ENCODE measurements at places on chromosomes 5 and 9. TPM values are rescaled to one million over a fixed set of nuclear protein-coding genes. Genes with fewer than 3 reads are reported as not detected.

Gene MAMDC2
- total RNA-seq, result not detected

Gene C5orf46
- not detected for total RNA-seq

Gene BHMT2
- not detected for total RNA-seq

Gene POU5F2
- 0.97 TPM for total RNA-seq

Gene DAB2
- not detected for total RNA-seq

Gene ZDHHC21
- total RNA-seq, result 7.9 TPM

Gene C1QTNF2
- not detected for total RNA-seq

Gene FLT4
- 0.25 TPM for total RNA-seq

Gene ENTR1
- 62.3 TPM for total RNA-seq

DNA sequence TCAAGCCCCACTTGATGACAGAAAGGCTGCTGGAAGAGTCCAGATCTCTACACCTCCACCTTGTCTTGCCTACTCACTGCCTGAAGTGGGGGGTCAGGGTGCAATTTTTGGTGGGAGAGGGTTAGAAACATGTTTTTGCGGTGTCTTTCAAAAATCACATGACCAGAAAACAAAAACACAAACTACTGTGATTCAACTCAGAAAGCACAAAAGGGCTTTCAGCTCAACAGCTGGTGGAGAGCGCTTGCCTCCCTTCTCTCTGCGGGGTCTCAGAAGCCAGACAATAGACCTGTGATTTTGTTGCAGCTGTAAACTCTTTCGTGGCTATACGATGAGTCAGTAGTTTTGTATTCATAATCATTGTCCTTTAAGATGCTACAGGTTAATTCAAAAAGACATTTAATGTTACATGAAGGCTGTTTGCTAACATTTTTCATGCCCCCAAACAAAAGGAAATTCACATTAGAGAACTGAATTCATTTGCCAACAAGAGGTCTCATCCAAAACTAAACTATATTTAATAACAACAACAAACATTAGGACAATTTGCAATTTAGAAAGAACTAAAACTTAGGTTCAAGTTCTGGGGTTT is 172.6 kb upstream of the RAI14 start:
- no peak overlapping the region for H3K27ac ChIP-seq
- DNase-seq, result no peak
- no peak overlapping the region for H3K4me3 ChIP-seq
- no peaks in the 10 kb centered on the region for H3K36me3 ChIP-seq
- peaks cover 15% of the 10 kb centered on the region for H3K27me3 ChIP-seq
- no peaks in the 10 kb centered on the region for H3K4me1 ChIP-seq

GRCh38 chr9:123742009-123742767 is 187.7 kb downstream of the DENND1A start:
- H3K27ac ChIP-seq, result no peak overlapping the region
- DNase-seq, result no peak
- H3K27me3 ChIP-seq, result no peaks in the 10 kb centered on the region
- no peaks in the 10 kb centered on the region for H3K4me1 ChIP-seq

GRCh38 chr9:74138182-74138581 is 359.0 kb upstream of the RORB start:
- H3K4me3 ChIP-seq, result no peak overlapping the region
- H3K27ac ChIP-seq, result no peak overlapping the region
- no peaks in the 10 kb centered on the region for H3K27me3 ChIP-seq
- no peaks in the 10 kb centered on the region for H3K4me1 ChIP-seq
- no peak for DNase-seq

DNA sequence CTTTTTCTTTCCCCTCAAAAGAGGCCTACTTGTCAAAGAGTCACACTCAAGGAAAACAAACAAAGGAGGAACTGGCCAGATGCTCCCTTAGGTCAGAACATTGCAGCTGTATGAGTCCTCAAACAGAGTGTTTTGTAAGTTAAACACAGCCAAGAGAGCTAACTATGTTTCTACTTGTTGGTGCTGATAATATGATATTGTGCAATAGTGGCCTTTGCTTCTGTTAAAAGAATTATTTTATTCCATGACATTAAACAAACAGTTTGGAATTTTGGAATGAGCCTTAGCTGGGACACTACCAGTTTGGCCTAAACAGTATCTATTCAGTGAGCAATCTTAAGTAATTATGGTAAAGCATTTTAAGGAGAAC is 56.0 kb upstream of the TPD52L3 start:
- H3K36me3 ChIP-seq, result no peaks in the 10 kb centered on the region
- H3K27me3 ChIP-seq, result peaks cover 3% of the 10 kb centered on the region
- no peaks in the 10 kb centered on the region for H3K4me1 ChIP-seq
- H3K4me3 ChIP-seq, result no peak overlapping the region

- peaks cover 35% of the 10 kb centered on the region for H3K36me3 ChIP-seq
- peaks cover 38% of the 10 kb centered on the region for H3K4me1 ChIP-seq
- peak overlapping the region; percentile 99 for H3K27ac ChIP-seq
- H3K4me3 ChIP-seq, result peak overlapping the region; percentile 97
Observed at GRCh38 chr5:172984244-172984953, 828 bp downstream of the ATP6V0E1 start.

DNA sequence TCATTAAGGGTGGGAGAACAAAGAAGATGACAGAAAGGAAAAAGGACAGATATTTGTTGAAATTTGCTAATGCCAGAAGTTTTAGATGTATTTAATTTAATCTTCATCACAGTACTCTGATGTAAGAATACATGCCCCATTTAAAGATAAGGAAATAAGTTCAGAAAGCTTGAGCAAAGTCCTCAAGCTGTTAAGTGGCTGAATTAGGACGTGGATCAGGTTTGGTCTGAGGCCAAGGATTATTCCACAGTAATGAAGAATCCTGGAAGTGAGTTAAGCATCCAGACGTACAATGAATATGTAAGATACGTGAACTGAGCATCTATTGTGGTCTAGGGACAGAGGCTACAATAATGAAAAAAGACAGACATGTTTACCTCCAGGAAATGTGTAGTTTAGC is 671.3 kb downstream of the PRELID2 start:
- H3K36me3 ChIP-seq, result no peaks in the 10 kb centered on the region
- no peak for DNase-seq
- no peak overlapping the region for H3K27ac ChIP-seq
- H3K4me3 ChIP-seq, result no peak overlapping the region

DNA sequence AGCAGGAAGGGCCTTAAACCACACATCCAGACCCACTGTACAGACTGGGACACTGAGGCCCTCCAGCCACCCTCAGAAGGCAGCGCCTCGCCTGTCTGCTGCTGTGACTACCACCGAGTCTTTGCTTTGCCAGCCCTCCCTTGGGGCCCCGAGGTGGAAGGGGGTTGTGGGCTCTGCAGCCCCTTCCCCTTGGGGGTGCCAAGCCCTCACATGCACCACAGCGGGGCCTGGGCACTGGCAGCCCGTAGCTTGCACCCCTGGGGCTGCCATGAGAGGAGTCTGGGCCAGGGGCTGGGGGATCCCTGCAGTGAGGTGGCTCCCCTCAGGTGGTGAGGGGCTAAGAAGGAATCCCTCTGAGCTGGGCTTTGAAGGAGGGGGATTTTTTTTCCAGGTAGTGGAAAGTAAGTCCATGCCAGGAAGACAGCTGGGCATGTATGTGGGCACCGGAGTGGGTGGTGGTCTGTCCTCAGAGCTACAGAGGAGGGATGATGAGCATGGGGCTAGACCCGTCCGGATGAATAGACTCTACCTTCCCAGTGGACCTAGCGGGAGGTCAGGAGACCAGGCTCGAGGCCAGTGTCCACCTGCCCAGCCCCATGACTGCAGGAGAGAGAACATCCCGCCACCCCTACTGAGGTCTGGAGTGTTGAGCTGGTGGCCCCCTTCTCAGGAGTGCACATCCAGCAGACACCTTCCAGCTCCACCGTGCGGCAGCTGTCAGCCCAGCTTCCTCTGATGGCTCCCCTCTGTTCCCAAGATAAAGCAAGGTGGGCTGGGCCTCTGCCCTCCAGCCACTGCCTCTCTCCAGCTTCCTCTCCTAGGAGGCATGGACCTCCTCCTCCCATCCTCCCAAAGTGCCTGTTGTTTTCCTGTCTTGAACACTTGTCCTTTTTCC is 15.9 kb downstream of the FLT4 start:
- no peak overlapping the region for H3K27ac ChIP-seq
- H3K36me3 ChIP-seq, result no peaks in the 10 kb centered on the region
- H3K4me3 ChIP-seq, result no peak overlapping the region
- no peak for DNase-seq
- no peaks in the 10 kb centered on the region for H3K27me3 ChIP-seq
- no peaks in the 10 kb centered on the region for H3K4me1 ChIP-seq

DNA sequence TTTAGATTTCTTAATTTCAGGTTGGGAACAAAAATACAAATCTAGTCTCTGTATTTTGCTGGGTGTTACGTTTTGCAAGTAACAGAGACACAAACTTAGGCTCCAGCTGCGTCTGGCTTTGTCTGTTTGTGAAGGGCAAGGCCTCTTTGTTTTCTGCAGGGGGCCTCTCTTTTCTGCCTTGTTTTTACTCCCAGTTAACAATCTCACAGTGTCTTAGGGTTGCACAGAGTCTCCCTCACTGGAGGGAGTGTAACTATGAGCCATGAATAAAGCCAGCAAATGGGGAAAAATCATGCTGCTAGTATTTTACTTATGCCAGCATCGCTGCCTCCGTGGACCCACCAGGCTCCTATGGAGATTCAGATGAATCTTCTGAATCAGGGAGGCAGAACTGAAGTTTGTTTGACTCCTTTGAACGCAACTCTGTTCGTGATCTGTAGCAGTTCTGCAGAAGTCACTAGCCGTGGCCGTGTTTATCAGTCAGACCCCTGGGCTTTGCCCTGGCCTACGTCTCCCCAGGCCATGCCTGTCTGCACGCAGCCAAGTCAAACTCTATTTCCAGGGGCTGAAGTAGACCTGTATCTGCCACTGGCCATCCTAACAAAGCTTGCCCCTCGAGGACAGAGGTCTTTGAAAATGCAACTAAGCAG is 77.2 kb downstream of the ATP10B start:
- H3K27me3 ChIP-seq, result no peaks in the 10 kb centered on the region
- no peaks in the 10 kb centered on the region for H3K4me1 ChIP-seq
- no peak overlapping the region for H3K27ac ChIP-seq
- H3K4me3 ChIP-seq, result no peak overlapping the region

GRCh38 chr5:74127381-74128320 is 501.7 kb downstream of the ARHGEF28 start:
- H3K4me3 ChIP-seq, result no peak overlapping the region
- no peak overlapping the region for H3K27ac ChIP-seq
- no peaks in the 10 kb centered on the region for H3K4me1 ChIP-seq
- peaks cover 10% of the 10 kb centered on the region for H3K27me3 ChIP-seq

- no peak overlapping the region for H3K4me3 ChIP-seq
- H3K27me3 ChIP-seq, result peaks cover 3% of the 10 kb centered on the region
- no peaks in the 10 kb centered on the region for H3K4me1 ChIP-seq
- DNase-seq, result no peak
Observed at GRCh38 chr5:156120777-156121176, 206.2 kb upstream of the SGCD start.

GRCh38 chr9:125812403-125812802 is 65.2 kb downstream of the PBX3 start:
- no peak for DNase-seq
- H3K4me1 ChIP-seq, result no peaks in the 10 kb centered on the region
- H3K27me3 ChIP-seq, result no peaks in the 10 kb centered on the region
- H3K36me3 ChIP-seq, result no peaks in the 10 kb centered on the region
- H3K27ac ChIP-seq, result no peak overlapping the region

GRCh38 chr9:92850898-92851297 is 26.9 kb downstream of the ZNF484 start:
- peak; percentile 10 for DNase-seq
- no peaks in the 10 kb centered on the region for H3K4me1 ChIP-seq
- H3K4me3 ChIP-seq, result no peak overlapping the region
- H3K27me3 ChIP-seq, result no peaks in the 10 kb centered on the region
- peaks cover 89% of the 10 kb centered on the region for H3K36me3 ChIP-seq

- H3K27ac ChIP-seq, result no peak overlapping the region
- H3K27me3 ChIP-seq, result no peaks in the 10 kb centered on the region
Observed at GRCh38 chr9:113538131-113538530, 74.6 kb downstream of the RGS3 start.

- DNase-seq, result no peak
- H3K4me1 ChIP-seq, result no peaks in the 10 kb centered on the region
- H3K4me3 ChIP-seq, result no peak overlapping the region
- H3K36me3 ChIP-seq, result peaks cover 11% of the 10 kb centered on the region
- no peaks in the 10 kb centered on the region for H3K27me3 ChIP-seq
Observed at GRCh38 chr9:120645760-120646159, 65.8 kb upstream of the CDK5RAP2 start.

DNA sequence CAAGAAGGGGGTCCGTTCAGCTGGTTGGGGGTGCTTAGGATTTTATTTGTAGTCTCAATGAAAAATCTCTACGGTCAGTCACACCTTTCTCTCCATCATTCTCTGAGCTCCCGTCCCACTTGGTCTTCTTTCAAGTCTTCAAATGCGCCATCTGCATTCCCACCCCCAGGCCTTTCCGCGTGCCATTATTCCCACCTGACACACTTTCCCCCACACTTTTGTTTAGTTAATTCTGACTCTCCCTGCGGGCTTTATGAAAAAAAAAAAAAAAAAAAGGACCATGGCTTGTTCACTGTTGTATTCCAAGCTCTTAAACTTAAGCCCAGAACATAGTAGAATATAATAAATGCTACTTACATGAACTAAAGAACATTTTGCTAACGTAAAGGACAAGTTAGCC is 11.7 kb upstream of the OR5C1 start:
- H3K4me1 ChIP-seq, result no peaks in the 10 kb centered on the region
- DNase-seq, result no peak
- H3K4me3 ChIP-seq, result no peak overlapping the region

DNA sequence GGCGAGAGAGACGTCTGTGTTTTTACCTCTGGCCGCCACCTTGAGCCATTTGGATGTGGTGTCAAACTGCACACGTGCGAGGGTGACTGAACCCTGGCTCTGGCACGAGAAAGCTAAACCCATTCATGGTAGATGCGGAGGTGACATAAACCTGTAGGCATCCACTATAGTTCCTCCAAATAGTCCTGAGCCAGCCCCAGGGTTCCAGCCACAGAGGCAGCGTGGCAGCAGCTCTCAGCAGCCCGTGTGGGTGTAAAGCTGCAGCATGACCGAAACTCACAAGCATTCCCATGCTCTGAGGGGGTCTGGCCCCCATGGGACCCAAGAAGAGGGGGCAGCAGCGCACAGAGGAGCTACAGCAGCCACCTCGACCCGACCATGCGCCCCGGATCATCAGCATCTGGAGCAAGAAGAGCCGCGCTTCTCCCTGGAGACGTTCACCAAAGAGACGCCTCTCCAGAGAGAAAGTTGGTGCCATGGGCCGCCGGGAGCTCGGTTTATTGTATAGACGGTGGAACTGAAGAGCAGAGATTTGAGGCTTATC is 303.8 kb upstream of the IRX4 start:
- peaks cover 2% of the 10 kb centered on the region for H3K27me3 ChIP-seq
- H3K4me3 ChIP-seq, result no peak overlapping the region
- H3K4me1 ChIP-seq, result no peaks in the 10 kb centered on the region

- H3K27me3 ChIP-seq, result no peaks in the 10 kb centered on the region
- no peaks in the 10 kb centered on the region for H3K4me1 ChIP-seq
- DNase-seq, result no peak
- no peak overlapping the region for H3K4me3 ChIP-seq
- no peaks in the 10 kb centered on the region for H3K36me3 ChIP-seq
- no peak overlapping the region for H3K27ac ChIP-seq
Observed at GRCh38 chr5:26807231-26808199, 230.9 kb downstream of the CDH9 start.

- H3K4me3 ChIP-seq, result no peak overlapping the region
- H3K4me1 ChIP-seq, result peaks cover 20% of the 10 kb centered on the region
- peaks cover 3% of the 10 kb centered on the region for H3K36me3 ChIP-seq
- H3K27me3 ChIP-seq, result peaks cover 59% of the 10 kb centered on the region
- no peak overlapping the region for H3K27ac ChIP-seq
Observed at GRCh38 chr9:6641561-6641960, 4.0 kb downstream of the GLDC start.

Measured in activated CD4-positive, alpha-beta T cell treated with anti-CD3 and anti-CD28 coated beads, Interleukin-2, amount 10 ng/mL, durations not matched to agents 7 days and 5 days (primary cell).